ENCODE measurements at places on chromosomes 6 and 20.

DNA sequence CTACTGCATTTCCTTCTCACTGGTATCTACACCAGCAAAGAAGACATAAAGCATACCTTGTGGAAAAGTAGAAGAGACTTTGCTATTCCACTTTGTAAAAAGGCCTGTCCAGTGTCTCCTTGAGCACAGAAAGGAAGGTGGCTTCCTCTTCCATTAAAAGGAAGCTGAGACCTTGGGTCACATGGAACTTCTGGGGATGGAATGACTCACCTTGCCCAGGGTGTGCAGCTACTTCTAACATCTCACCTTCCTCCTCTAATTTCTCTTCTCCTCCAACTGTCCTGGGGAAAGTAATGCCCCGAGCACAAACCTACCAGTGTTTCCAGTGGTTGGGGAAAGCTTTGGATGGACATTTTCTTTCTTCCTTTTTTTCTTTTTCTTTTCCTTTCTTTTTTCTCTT, 848.8 kb upstream of the MAP3K7 start:
- no peak for DNase-seq

DNA sequence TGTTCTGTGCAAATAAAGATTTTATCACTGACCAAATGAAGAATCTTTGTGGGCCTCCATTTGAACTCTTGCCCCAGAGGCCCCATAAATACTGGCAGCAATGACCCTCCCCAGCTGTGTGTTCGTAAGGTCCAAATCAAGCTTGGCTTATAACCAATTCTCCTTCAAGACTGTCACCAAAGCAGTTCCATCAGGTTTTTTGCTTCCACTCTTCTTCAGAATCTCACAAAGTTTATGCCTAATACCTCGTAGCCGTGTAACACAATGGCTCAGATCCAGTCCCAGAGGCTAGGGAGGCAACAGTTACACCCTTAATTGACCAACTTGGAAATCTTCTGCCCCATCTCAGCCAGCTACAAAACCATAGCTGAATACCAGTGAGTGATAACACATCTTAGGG, 120.5 kb downstream of the HIVEP2 start:
- DNase-seq: no peak

DNA sequence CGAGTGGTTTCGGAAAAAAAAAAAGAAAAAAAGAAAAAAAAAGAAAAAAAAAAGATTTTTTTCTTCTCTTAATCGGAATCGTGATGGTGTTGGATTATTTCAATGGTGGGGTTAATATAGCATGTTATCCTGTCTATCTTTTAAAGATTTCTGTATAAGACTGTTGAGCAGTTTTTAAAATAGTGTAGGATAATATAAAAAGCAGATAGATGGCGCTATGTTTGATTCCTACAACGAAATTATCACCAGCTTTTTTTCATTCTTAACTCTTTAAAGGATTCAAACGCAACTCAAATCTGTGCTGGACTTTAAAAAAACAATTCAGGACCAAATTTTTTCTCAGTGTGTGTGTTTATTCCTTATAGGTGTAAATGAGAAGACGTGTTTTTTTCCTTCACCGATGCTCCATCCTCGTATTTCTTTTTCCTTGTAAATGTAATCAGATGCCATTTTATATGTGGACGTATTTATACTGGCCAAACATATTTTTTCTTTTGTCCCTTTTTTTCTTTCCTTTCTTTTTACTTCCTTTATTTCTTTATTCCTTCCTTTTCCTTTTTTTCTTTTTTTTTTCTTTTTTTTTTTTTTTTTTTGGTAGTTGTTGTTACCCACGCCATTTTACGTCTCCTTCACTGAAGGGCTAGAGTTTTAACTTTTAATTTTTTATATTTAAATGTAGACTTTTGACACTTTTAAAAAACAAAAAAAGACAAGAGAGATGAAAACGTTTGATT, 3.6 kb downstream of the SOX4 start:
- no peak for DNase-seq

DNA sequence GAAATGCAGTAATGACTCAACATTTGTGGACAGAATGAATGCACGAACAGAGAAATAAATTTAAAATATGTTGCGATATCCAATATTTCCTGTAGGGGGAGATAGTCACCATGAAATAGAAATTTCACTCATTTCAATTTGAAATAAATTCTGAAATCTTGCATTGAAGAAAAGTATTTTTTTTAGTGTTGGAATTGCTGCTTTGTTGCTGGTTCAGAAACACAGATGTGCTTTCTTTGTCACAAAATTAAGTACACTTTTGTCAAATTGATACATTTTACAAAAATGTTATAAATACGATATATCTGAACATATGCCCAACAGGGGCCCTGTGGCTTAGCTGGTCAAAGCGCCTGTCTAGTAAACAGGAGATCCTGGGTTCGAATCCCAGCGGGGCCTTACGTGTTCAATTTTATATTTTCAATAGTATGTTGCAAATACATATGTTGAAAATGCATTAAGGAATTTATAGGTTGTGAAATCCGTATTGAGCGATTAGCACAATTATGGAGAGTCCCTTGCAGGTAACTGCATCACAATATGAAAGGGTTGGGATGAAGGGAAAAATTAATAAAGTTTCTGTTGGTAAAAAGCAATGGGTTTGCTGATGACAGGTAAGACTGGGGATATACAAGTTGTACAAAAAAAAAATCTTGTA, 85.4 kb upstream of the PRSS16 start:
- no peak for DNase-seq

- no peak for DNase-seq
Observed at GRCh38 chr20:41379551-41379950, 12.9 kb upstream of the EMILIN3 start.

- DNase-seq: no peak
Observed at GRCh38 chr6:47240277-47240890, 69.3 kb downstream of the TNFRSF21 start.

GRCh38 chr6:7243179-7243981, 69.6 kb downstream of the SSR1 start:
- peak; percentile 43 for DNase-seq

DNA sequence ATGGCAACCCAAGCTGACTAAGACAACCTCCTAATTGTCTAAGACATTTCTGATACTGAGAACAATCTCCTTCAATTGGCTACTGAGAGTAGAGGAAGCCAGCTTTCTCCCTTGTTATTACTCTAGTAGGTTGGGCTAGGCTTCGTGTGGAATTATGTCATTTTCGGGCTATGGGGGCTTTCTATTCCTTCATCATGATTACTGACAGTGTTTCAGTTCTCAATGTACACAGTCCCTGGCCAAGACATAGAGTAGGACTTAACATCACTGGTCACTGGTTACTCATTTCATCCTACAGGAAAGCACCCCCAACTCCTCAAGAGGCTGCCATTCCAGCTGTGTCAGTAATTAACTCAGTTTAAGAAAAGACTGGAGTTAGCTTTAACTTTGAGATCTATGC, 100.0 kb downstream of the KIF6 start:
- DNase-seq: no peak

DNA sequence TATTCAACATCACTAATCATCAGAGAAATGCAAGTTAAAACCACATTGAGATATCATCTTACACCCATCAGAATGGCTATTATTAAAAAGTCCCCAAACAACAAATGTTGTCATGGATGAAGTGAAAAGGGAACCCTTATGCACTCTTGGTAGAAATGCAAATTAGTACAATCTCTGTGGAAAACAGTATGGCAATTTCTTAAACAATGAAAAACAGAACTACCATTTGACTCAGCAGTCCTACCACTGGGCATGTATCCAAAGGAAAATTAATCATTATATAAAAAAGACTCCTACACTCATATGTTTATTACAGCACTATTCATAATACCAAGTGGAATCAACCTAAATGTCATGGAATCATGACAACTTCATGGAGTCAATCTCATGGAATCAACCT, 611.3 kb upstream of the GJE1 start:
- DNase-seq: no peak

- no peak for DNase-seq
Observed at GRCh38 chr6:20441921-20442320, 40.2 kb downstream of the E2F3 start.

DNA sequence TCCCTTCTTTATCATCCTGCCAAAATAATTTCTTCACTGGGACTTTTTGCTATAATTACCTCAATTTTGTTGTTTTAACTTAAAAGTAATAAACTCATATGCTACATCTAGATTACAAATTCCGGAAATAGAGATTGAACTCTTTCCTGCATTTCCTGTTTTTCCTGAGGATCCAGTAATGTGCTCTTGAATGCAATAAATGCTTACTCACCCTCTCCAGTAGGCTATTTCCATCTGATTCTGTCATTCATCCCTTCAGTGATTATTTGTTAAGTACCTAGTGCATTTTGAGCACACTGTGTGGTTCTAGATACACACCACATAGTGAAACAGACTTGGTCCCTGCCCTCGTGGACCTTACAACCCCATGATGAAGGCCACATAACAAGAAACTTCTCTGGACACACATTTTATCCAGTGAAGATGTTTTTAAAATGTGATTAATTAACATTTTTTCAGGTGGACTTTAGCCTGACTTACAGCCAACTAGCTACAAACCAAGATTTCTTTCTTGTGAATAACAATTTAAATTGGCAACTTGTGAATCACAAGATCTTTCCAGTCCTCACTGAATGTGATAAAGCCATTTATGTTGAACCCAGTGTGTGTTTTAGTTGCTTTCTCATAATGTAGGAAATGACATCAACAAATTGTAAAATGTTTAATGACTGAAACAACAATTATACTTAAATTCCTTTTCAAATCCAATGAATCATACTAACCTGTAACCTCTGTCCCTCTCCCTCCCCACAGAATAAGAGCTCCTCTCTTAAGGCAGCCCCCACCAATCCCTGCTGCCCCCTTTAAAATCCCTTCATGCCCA, 272.3 kb downstream of the KHDC1L start:
- no peak for DNase-seq

DNA sequence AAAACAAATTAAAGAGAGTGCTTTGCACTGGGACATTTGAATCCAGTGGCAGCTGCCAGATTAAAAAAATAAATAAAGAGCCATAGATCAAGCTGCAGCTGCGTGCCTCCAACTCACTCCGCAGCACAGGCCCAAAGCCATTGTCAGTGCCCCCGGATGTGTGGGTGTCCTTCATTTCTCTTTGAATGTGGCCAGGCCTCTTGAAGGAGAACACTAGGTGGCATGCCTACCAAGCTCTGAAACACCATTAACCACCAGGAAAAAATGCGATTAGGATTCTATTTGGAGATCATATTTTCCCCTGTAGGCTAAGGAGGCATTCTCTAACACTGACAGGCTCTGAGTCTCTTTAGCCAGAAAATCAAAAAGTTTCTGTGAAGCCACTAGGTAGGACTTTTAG, 549.8 kb downstream of the PRKN start:
- no peak for DNase-seq

GRCh38 chr20:24702501-24703283, 233.3 kb downstream of the SYNDIG1 start:
- no peak for DNase-seq

DNA sequence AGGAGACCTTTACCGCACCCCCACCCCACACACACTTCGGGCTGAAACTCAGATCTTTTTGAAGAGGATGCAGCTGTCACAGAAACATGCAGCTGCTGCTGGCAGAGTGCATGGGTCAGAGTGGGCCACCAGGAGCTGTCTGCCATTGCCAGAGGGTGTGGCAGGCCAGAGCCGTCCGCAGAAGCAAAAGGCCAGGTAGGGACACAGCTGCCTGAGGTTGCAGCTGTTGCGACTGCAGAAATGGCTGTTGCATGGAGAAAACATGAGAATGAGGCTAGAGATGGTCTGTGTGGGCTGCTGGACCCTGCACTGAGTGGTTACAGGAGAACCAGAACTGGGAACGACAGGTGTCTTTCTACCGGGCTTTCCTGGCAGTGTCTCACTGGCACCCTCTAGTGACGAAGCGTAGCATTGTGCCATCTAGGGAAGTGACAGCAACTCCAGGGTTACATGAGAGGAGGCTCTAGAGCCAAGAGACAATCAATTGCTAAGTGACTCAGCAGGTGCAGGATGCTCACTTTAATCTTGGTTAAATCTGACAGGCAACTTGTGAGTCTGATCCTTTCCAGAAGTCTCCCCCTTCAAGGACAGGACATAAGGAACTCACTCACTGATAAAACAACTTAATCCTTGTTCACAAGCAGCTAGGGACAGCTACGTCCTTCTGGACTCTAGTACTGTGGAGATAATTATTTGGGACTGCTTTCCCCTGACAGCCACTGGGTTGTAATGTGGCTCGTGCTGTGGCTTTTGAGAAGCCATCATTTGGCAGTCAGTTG, 29.1 kb upstream of the SERPINB9 start:
- DNase-seq: peak; percentile 59

GRCh38 chr6:162856885-162857284, 129.1 kb downstream of the PACRG start:
- no peak for DNase-seq

DNA sequence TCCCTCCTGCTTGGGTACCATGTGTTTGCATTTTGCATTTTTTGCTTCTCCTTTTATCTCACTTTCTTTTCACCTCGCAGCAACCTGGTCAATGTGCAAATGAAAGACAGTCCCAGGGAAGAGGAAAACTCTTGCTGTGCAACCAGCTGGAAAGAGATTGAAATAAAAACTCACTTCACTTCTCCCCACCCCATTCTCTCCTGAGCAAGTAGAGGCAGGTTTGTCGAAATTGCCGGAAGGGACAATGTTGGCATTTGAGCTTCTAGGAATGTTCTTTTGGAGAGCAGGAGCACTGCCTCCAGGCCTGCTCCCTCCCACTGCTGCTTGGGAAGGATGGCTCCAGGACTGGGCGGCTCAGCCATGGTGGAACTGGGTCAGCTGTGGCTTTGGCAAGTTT, 30.6 kb downstream of the KCNG1 start:
- no peak for DNase-seq

- no peak for DNase-seq
Observed at GRCh38 chr20:7981374-7981773, 38.2 kb downstream of the TMX4 start.

DNA sequence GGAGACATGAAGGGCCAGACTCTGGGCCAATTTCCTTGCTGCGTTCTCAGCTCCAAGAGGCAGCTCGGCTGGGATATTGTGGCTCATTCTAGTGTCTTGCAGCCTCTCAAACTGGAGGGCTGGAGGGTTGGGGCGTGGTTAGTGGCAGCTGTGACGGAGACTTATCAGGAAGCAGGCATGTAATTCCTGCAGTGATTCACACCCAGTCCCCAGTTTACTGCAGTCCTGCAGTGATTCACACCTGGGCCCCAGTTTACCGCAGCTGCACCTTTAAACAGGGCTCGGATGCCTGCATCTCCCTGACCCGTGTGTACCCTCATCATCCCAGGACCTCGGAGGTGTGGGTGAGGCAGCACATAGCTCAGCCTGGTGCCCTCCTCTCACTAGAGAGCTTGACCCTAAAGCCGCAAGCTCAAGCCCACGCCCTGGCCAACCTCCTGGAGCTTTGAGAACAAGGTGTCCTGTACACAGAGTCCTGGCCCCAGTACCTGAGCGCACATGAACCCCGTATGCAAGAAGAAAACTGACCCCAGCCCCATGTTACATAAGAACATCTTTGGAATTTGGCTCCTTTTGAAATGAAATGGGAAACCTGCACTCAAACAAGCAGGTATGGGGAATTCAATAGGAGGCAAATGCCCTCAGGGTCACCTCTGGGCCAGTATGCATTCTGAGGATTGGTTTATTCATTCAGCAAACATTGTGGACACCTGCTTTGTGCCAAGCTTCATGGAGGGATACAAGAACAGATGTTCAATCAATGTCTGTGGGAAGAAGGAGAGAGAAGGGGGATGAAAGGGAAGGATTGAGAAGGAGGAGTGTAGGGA, 55.3 kb upstream of the FAM83D start:
- peak; percentile 25 for DNase-seq

GRCh38 chr20:38123021-38123587, 42.0 kb downstream of the TGM2 start:
- DNase-seq: no peak

GRCh38 chr6:165939601-165940290, 227.9 kb downstream of the TBXT start:
- DNase-seq: no peak

Measured in NCI-H187 treated with DMSO at 0.1 percent for 48 hours (cell line).